ENCODE measurements at places on chromosomes 4 and X.

DNA sequence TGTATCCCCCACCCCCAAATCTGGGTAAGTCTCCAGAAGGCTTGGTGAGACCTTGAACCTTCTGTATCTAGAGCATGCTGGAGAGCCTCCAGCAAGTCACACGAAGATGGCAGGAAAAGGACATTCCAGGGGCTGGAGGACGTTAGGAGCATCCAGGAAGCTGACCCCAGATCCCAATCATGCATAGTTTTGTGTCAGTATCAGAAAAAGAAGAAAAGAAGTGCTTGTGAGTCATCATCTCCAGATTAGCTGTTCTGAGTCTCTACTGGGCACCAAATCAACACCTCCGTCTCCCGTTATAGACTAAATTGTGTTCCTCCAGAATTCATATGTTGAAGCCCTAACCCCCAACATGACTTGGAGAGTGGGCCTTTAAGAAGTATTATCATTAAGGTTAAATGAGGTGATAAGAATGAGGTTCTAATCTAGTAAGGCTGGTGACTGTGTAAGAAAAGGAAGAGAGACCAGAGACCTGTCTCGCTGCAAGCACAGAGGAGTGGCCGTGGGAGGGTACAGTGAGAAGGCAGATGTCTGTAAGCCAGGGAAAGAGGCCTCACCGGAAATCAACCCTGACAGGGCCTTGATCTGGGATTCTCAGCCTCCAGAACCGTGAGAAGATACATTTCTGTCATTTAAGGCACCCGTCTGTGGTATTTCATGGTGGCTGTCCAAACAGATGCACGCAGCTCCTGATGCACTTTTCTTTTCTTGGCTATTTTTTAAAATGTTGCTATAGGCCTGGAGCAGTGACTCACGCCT is 38.1 kb upstream of the CLDN24 start:
- H3K4me1 ChIP-seq = no peaks in the 10 kb centered on the region
- no peaks in the 10 kb centered on the region for H3K27me3 ChIP-seq
- H3K4me3 ChIP-seq = no peak overlapping the region
- DNase-seq = peak; percentile 9
- H3K36me3 ChIP-seq = no peaks in the 10 kb centered on the region

DNA sequence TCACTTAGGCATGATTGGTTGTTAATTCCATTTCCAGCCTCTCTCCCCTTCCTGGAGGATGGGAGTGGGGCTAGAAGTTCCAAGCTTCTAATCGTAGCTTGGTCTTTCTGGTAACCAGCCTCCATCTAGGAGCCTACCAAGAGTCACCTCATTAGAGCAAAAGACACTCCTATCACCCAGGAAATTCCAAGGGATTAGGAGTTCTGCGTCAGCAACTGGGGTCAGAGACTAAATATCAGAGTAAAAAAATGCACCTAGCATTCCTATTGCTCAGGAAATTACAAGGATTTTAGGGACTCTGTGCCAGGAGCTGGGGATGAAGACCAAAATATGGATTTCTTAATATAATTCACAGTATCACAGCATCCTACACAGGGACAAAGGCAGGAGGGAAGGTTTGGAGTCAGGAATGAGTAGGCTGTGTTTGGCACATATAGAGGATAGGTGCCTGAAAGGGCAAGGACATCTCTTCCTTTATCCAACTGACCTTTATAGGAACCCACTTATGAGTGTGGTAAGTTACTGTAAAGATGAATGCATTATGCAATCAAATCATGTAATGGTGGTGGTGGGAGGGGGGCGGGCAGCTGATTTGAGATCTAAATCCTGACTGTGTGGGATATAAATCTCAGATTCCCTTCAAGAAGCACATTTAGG is 30.5 kb upstream of the LIMCH1 start:
- no peaks in the 10 kb centered on the region for H3K27me3 ChIP-seq
- H3K36me3 ChIP-seq = no peaks in the 10 kb centered on the region
- no peak for DNase-seq
- peaks cover 17% of the 10 kb centered on the region for H3K4me1 ChIP-seq
- H3K27ac ChIP-seq = peak overlapping the region; percentile 43
- H3K4me3 ChIP-seq = no peak overlapping the region

- no peaks in the 10 kb centered on the region for H3K4me1 ChIP-seq
- no peak overlapping the region for H3K4me3 ChIP-seq
- DNase-seq = no peak
- no peaks in the 10 kb centered on the region for H3K36me3 ChIP-seq
- no peak overlapping the region for H3K27ac ChIP-seq
Measured at GRCh38 chr4:142474398-142475087, 371.6 kb downstream of the INPP4B start.

DNA sequence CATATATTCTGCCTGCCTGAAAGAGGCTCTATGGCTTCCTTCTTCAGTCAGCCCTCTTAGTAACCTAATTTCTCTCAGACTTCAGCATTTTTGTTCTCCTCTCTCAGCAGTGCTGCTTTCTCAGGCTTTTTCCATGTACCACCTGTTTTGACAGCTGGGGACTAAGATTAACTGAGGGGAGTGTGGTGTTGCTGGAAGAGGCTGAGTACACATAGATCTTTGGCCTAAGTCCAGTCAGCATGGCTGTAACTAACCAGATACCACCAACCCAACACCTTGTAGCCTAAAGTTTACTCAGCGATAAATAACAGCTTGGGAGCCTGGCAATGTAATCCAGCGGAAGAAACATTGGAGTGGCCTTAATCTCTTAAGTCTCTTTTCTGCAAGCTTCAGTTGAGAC is 85.5 kb downstream of the RTL3 start:
- H3K4me1 ChIP-seq = no peaks in the 10 kb centered on the region
- H3K27ac ChIP-seq = no peak overlapping the region
- DNase-seq = no peak
- no peaks in the 10 kb centered on the region for H3K36me3 ChIP-seq
- H3K4me3 ChIP-seq = no peak overlapping the region

GRCh38 chrX:1679238-1679637 is 64.4 kb downstream of the ASMT start:
- no peaks in the 10 kb centered on the region for H3K27me3 ChIP-seq
- H3K4me1 ChIP-seq = no peaks in the 10 kb centered on the region
- H3K36me3 ChIP-seq = no peaks in the 10 kb centered on the region
- H3K4me3 ChIP-seq = no peak overlapping the region

DNA sequence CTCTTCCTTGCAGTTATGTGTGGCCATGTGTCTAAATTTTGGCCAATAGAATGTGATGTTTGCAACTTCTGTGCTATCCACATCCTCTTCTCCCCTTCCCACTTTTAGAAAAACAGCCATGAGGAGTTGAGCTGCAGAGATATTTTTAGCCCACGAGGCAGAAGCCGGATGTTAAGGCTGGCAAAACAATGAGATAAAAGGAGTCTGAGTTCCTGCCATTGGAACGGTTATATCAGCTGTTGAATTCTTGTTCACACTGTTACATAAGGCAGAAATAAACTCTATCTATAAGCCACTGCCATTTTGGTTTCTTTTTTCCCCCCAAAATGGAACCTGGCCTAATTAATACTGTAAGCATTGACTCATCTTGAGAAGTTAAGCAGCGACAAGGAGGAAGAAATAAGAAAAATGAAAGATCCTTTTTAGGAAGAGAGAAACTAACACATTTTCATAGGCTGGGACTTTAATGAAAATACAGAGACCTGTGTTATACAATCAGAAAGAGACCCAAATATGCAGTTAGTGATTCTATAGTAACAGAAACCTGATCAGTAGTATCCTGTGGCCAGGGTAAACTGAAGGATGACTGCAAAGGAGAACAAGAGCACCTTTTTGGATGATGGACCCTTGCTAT is 200.5 kb downstream of the INPP4B start:
- DNase-seq = no peak
- H3K27me3 ChIP-seq = no peaks in the 10 kb centered on the region
- H3K4me1 ChIP-seq = no peaks in the 10 kb centered on the region
- H3K27ac ChIP-seq = no peak overlapping the region
- H3K4me3 ChIP-seq = no peak overlapping the region

DNA sequence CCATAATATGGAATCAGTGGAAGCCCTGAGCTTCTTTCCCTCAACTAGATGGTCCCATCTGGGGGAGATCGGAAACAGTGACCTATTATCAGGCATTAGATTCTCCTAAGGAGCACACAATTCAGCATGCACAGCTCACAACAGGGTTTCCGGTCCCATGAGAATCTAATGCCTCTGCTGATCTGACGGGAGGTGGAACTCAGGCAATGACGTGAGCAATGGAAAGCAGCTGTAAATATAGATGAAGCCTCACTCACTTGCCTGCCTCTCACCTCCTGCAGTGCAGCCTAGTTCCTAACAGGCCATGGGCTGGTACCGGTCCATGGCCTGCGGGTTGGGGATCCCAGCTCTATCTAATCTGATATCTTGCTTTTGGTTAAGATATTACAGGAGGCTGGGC is 88.9 kb downstream of the COX7B2 start:
- no peak for DNase-seq
- no peak overlapping the region for H3K27ac ChIP-seq
- H3K4me1 ChIP-seq = no peaks in the 10 kb centered on the region
- no peak overlapping the region for H3K4me3 ChIP-seq
- H3K27me3 ChIP-seq = no peaks in the 10 kb centered on the region

DNA sequence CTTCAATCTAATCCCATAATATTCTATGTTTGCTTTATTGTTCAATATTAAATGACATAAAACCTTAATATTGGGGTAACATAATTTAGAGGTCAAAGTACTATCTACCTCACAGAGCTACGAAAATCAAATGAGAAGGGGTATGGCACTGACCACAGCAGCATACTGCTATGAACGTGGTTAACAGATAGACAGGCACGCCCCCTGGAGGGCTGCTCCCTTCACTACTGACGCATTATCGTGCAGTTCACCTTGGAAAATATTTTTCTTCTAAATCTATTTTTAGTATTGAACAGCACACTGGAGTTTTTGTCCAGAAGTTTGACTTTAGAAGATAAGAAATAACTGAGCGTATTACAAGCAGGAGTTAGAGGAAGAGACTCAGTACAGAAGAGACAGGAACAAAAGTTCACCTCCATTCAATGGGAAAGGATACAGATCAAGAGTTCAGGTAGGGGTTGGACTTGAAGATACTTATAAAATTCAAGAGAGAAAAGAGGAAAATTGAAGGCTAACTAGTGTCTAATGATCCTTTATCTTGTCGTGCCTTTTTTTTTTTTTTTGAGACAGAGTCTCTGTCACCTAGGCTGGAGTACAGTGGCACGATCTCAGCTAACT is 22.7 kb downstream of the MAP9 start:
- no peaks in the 10 kb centered on the region for H3K36me3 ChIP-seq
- H3K4me1 ChIP-seq = no peaks in the 10 kb centered on the region
- H3K27ac ChIP-seq = no peak overlapping the region
- no peaks in the 10 kb centered on the region for H3K27me3 ChIP-seq
- DNase-seq = peak; percentile 75

GRCh38 chrX:30659421-30659820 is 6.2 kb downstream of the GK start:
- H3K4me3 ChIP-seq = no peak overlapping the region
- no peaks in the 10 kb centered on the region for H3K36me3 ChIP-seq
- no peaks in the 10 kb centered on the region for H3K27me3 ChIP-seq
- DNase-seq = no peak
- H3K4me1 ChIP-seq = no peaks in the 10 kb centered on the region
- no peak overlapping the region for H3K27ac ChIP-seq

GRCh38 chr4:112853662-112854256 is 195.7 kb upstream of the ANK2 start:
- H3K4me1 ChIP-seq = no peaks in the 10 kb centered on the region
- no peaks in the 10 kb centered on the region for H3K27me3 ChIP-seq

GRCh38 chrX:114152801-114153200 is 431.1 kb upstream of the HTR2C start:
- H3K27ac ChIP-seq = no peak overlapping the region
- DNase-seq = no peak
- no peaks in the 10 kb centered on the region for H3K4me1 ChIP-seq
- no peaks in the 10 kb centered on the region for H3K36me3 ChIP-seq
- H3K4me3 ChIP-seq = no peak overlapping the region

DNA sequence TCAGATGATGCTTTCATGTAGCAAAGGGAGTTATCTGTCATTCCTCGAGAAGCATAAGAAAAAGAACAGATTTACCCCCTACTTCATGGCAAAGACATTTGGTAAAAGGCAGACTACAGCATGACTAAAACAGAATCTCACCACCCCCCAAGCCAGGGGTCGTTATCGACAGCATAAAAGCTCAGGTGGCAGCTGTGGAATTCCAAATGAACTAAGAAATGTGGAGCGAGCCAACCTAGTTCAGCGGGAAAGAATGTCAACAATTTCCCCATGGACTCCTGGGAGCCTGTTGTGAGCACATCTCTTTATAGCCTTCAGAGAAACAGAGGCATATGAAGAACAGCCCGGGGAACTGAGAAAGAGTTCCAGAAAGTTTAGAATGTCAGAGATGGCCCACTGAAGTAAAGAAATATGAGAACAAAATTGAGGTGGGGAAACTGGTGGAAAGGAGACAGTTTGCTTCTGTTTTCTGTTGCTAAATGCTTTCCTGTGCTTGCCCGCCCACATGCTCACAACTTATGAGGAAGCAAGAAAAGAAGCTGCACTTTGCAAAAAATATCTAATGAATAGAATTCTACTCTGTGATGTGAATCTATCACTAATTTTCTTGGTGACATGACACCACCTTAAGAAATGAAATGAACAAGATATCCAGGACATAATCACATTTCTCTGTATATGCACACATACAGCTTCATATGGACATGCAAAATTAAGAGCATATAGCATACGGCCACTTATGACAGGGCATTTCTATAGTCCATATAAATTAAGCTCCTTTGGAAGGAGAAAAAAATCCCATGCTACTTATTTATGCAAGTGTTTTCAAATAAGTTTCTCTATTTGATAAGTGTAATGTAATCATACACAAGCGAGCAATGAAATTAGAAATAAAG is 135.3 kb upstream of the MID1 start:
- DNase-seq = no peak
- H3K4me3 ChIP-seq = no peak overlapping the region
- no peaks in the 10 kb centered on the region for H3K36me3 ChIP-seq
- H3K27ac ChIP-seq = no peak overlapping the region
- H3K27me3 ChIP-seq = no peaks in the 10 kb centered on the region

GRCh38 chr4:185464183-185464582 is 7.3 kb downstream of the CCDC110 start:
- H3K4me3 ChIP-seq = no peak overlapping the region

DNA sequence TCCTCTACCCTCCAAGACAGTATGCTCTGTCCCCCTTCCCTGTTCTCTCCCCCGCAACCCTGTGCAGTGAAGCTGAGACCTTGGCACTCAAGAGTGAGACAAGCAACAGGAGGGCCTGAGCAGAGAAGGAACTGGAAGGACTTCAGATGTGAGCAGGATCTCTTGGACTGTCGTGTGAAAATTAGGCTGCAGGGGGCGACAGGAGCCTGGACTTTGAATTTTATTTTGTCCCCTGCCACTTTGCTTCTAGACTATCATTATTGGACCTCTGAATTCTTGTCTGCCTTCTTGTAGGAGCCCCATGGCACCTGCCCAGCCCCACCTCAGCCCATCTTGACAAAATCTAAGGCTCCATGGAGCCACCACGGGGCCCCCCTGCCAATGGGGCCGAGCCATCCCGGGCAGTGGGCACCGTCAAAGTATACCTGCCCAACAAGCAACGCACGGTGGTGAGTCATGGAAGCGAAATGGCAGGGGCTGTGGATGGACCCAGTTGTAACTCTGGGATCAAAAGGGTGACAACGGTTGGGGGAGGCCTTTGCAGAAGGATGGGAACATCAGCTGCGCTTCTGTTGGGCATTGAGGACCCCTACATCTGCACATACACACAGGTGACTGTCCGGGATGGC is 1.7 kb downstream of the ARAF start:
- peaks cover 31% of the 10 kb centered on the region for H3K36me3 ChIP-seq
- no peak overlapping the region for H3K4me3 ChIP-seq
- no peak overlapping the region for H3K27ac ChIP-seq
- DNase-seq = no peak

- no peak overlapping the region for H3K27ac ChIP-seq
- no peak overlapping the region for H3K4me3 ChIP-seq
- no peaks in the 10 kb centered on the region for H3K4me1 ChIP-seq
- no peaks in the 10 kb centered on the region for H3K27me3 ChIP-seq
- H3K36me3 ChIP-seq = no peaks in the 10 kb centered on the region
Measured at GRCh38 chr4:76354517-76355473, 48.3 kb downstream of the STBD1 start.

All from upper lobe of right lung (tissue), 1 donor.